Ascending aorta (tissue), 2 donors: ENCODE measurements at places on chromosomes 7 and 10. TPM values are rescaled to one million over a fixed set of nuclear protein-coding genes. Genes with fewer than 3 reads are reported as not detected.

Gene KCND2
- total RNA-seq, result 0.21 TPM

Gene TBXAS1
- total RNA-seq, result 3.8 TPM

Gene NUDCD3
- 39.3 TPM for total RNA-seq

Gene DPCD
- 1.3 TPM for total RNA-seq

Gene PIP
- not detected for total RNA-seq

Gene INSYN2A
- total RNA-seq, result not detected

Gene HGF
- 11.7 TPM for total RNA-seq

Gene ADAMTS14
- 0.32 TPM for total RNA-seq

Gene ZNF786
- 8.4 TPM for total RNA-seq

Gene ZNF655
- 37.9 TPM for total RNA-seq

Gene CALHM3
- not detected for total RNA-seq

Gene FOXI2
- total RNA-seq, result not detected

Gene ECHDC3
- 12.2 TPM for total RNA-seq

Gene CNTNAP2
- total RNA-seq, result not detected

Gene ATOH7
- not detected for total RNA-seq
